ENCODE measurements at places on chromosomes 11 and 22.
A peak's percentile ranks its signal among the peaks of the same experiment; 100 is the strongest.

- no peak overlapping the region for H3K27ac ChIP-seq
- no peaks in the 10 kb centered on the region for H3K36me3 ChIP-seq
- H3K4me3 ChIP-seq: no peak overlapping the region
- H3K27me3 ChIP-seq: no peaks in the 10 kb centered on the region
- H3K4me1 ChIP-seq: no peaks in the 10 kb centered on the region
- no peak for DNase-seq
Measured at GRCh38 chr11:129223260-129223659, 31.1 kb upstream of the ARHGAP32 start.

GRCh38 chr11:133753150-133753549, 92.2 kb downstream of the SPATA19 start:
- no peak for DNase-seq
- no peaks in the 10 kb centered on the region for H3K36me3 ChIP-seq
- no peak overlapping the region for H3K27ac ChIP-seq
- no peaks in the 10 kb centered on the region for H3K27me3 ChIP-seq
- H3K4me1 ChIP-seq: no peaks in the 10 kb centered on the region
- H3K4me3 ChIP-seq: no peak overlapping the region

DNA sequence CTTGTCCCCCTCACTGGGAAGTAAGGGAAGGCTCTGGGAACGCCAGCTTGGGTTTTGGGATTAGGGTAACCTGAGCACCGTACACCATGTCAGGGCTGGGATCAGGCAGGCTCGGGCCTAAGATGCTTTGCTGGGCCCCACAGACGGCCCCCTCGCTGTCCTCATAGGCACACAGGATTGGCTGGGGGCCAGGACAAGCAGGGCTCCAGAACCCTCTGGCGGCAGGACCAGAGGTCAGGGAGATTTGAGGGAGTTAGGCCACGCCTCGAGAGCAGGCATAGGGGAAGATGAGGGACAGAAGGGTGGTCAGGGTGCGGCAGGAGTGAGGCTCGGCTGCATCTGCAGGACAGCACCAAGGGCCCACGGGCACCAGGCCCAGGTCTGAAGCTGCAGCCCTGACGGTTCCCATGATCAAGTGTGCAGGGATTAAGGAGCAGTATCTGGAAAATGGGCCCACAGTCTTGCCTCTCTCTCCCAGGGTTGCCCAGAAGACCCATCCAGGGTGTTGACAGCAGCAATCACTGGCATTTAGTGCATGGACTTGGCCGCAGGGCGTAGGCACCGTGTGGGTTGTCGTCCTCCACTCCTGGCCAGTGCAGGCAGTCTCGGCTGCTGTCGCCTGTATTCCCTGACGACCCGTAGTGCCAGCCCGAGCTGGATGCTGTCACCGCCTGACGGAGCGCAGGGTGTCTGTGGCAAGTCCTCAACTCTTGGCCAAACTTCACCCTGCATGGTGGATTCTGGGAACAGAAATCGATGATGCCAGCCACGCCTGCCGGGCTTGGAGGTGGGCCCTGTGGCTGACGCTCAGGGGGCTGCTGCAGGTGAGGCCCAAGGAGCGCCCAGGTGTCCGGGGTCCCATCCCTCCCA, 15.7 kb upstream of the GNB1L start:
- no peak overlapping the region for H3K27ac ChIP-seq
- peak; percentile 8 for DNase-seq
- H3K4me3 ChIP-seq: no peak overlapping the region
- no peaks in the 10 kb centered on the region for H3K4me1 ChIP-seq
- no peaks in the 10 kb centered on the region for H3K36me3 ChIP-seq

- H3K27me3 ChIP-seq: no peaks in the 10 kb centered on the region
- no peak overlapping the region for H3K4me3 ChIP-seq
- peaks cover 6% of the 10 kb centered on the region for H3K36me3 ChIP-seq
- DNase-seq: no peak
- H3K27ac ChIP-seq: no peak overlapping the region
- H3K4me1 ChIP-seq: no peaks in the 10 kb centered on the region
Measured at GRCh38 chr11:75982309-75982708, 167.3 kb downstream of the UVRAG start.

DNA sequence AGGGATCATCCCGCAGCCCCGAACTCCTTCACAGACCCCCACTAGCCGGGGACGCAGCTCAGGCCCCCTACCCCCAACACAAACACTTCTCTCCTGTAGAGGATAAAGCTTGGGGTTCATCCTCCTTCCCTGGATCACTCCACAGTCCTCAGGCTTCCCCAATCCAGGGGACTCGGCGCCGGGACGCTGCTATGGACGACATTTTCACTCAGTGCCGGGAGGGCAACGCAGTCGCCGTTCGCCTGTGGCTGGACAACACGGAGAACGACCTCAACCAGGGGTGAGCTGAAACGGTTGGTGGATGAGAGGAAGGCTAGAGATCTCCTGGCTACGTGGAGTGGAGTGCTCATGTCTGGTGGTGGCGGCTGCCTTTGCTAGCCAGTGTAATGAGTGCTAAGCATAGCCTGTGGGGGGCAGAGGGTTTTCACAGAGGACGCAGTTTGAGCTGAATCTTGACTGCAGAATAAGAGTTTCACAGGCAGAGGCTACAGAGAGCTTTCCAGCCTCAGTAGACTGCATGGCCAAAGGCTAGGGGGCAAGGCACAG, 580 bp downstream of the ILK start:
- peak overlapping the region; percentile 92 for H3K27ac ChIP-seq
- H3K4me3 ChIP-seq: peak overlapping the region; percentile 93
- no peaks in the 10 kb centered on the region for H3K27me3 ChIP-seq
- DNase-seq: peak; percentile 78
- H3K4me1 ChIP-seq: peaks cover 45% of the 10 kb centered on the region
- H3K36me3 ChIP-seq: peaks cover 34% of the 10 kb centered on the region

- no peak for DNase-seq
- H3K27me3 ChIP-seq: no peaks in the 10 kb centered on the region
Measured at GRCh38 chr11:82714346-82715174, 19.1 kb downstream of the FAM181B start.

DNA sequence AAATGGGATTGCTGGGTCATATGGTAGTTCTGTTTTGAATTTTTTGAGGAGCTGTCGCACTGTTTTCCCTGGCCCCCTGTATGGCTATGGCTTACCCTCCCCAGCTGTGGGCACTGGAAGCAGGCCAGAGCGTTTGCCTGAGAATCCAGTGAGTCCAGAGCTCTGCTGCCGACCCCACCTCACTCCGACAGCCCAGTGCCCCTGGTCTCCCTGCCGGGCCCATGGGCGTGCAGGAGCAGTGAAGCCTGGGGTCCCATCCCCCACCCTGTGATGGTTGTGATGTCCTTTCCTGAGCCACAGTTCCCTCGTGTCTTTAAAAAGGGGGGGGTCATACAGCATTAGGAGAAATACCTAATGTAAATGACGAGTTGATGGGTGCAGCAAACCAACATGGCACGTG, 13.3 kb upstream of the GRAMD4 start:
- no peaks in the 10 kb centered on the region for H3K36me3 ChIP-seq
- DNase-seq: no peak
- no peaks in the 10 kb centered on the region for H3K4me1 ChIP-seq
- H3K27me3 ChIP-seq: no peaks in the 10 kb centered on the region
- no peak overlapping the region for H3K4me3 ChIP-seq

- no peak for DNase-seq
- peaks cover 15% of the 10 kb centered on the region for H3K36me3 ChIP-seq
- no peak overlapping the region for H3K4me3 ChIP-seq
- H3K4me1 ChIP-seq: no peaks in the 10 kb centered on the region
- H3K27ac ChIP-seq: no peak overlapping the region
Measured at GRCh38 chr11:9808943-9809342, 145.1 kb downstream of the SWAP70 start.

GRCh38 chr11:65383778-65384177, 1.3 kb upstream of the SLC25A45 start:
- H3K4me3 ChIP-seq: no peak overlapping the region
- H3K27ac ChIP-seq: peak overlapping the region; percentile 69
- no peaks in the 10 kb centered on the region for H3K36me3 ChIP-seq
- H3K27me3 ChIP-seq: no peaks in the 10 kb centered on the region
- DNase-seq: no peak

GRCh38 chr22:22761606-22761962, 117.2 kb downstream of the GGTLC2 start:
- DNase-seq: no peak
- no peaks in the 10 kb centered on the region for H3K4me1 ChIP-seq
- no peak overlapping the region for H3K4me3 ChIP-seq
- H3K27me3 ChIP-seq: no peaks in the 10 kb centered on the region
- H3K27ac ChIP-seq: no peak overlapping the region

DNA sequence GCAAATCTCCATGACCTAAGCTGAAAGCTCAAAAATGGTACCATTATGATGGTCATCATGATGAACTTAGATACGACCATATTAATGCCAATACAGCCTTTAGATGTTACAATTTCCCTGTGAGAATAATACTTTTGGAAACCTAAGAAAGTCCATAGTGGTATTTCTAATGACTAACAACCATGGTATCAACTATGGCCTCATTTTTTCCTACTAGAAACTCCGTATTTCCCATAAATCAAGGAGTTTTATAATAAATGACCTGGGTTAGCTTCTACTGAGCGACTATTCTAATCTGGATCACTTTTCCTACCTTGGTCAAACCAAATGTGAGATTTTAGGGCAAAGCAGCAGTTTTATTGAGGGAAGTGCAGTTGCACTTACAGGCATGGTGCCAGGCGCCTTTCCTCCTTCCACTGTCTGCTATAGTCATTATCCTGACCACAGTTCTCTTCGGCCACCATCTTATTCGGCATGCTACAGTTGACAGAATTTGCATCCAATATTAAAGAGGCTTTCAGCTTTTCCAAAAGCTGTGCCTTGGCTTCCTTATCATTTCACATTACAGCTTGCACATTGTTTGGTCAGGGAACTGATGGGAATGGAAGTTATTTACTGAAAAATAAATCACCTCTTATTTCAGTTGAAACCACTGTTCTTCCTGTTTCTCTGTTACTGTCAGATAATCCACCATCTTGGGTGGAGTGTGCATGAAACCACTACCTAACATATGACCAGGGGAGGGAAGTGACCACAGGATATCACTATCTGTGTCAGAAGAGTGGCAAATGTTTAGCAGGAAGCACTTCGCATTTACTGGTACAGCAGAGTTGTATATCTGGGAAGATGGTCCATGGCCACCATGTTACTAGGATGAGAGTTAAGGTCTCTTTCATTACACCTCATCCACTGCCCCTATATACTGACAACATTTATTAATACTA, 74.5 kb upstream of the PICALM start:
- DNase-seq: no peak
- no peak overlapping the region for H3K4me3 ChIP-seq
- H3K27me3 ChIP-seq: no peaks in the 10 kb centered on the region
- H3K27ac ChIP-seq: peak overlapping the region; percentile 3
- H3K4me1 ChIP-seq: peaks cover 25% of the 10 kb centered on the region

GRCh38 chr22:48979482-48979881, 848.2 kb downstream of the BRD1 start:
- no peak overlapping the region for H3K27ac ChIP-seq
- no peaks in the 10 kb centered on the region for H3K4me1 ChIP-seq
- DNase-seq: no peak
- H3K4me3 ChIP-seq: no peak overlapping the region
- no peaks in the 10 kb centered on the region for H3K36me3 ChIP-seq
- H3K27me3 ChIP-seq: no peaks in the 10 kb centered on the region

- H3K27ac ChIP-seq: no peak overlapping the region
- no peaks in the 10 kb centered on the region for H3K4me1 ChIP-seq
- H3K4me3 ChIP-seq: no peak overlapping the region
- H3K36me3 ChIP-seq: no peaks in the 10 kb centered on the region
Measured at GRCh38 chr22:36965696-36966095, 52.3 kb downstream of the CSF2RB start.

- no peaks in the 10 kb centered on the region for H3K27me3 ChIP-seq
- H3K4me1 ChIP-seq: no peaks in the 10 kb centered on the region
- H3K36me3 ChIP-seq: no peaks in the 10 kb centered on the region
- H3K27ac ChIP-seq: no peak overlapping the region
Measured at GRCh38 chr11:57368106-57368844, 12.7 kb downstream of the PRG3 start.

Measured in kidney (tissue), 22 donors.